ENCODE measurements at places on chromosomes 2 and 18.

- DNase-seq: no peak
Observed at GRCh38 chr2:3113122-3113521, 264.5 kb downstream of the EIPR1 start.

GRCh38 chr2:233458826-233459225, 104.5 kb downstream of the DGKD start:
- DNase-seq: no peak

- DNase-seq: no peak
Observed at GRCh38 chr18:69956057-69956456, 8.4 kb upstream of the CD226 start.

DNA sequence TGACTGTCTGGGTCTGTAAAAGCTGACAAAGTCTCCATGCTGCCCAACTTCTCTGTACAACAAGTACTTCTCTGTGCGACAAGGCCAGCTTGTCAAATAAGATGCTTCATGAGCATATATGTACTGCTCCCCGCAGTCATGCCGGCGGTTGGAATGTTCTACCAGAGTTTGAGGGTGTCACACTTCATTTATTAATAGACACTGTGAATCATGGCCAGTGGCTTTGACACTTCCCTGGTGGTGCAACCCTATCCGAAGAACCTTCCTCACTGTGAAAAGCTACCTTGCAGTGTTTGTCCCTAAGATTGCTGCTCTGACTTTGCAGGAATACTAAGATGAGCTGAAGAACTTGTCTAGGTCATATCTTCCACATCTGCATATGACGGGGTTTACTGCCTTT, 120.9 kb upstream of the NRP2 start:
- DNase-seq: no peak

GRCh38 chr18:62526098-62527025, 3.5 kb downstream of the ZCCHC2 start:
- DNase-seq: peak; percentile 95

- DNase-seq: no peak
Observed at GRCh38 chr2:45114221-45114955, 105.1 kb upstream of the SIX2 start.

DNA sequence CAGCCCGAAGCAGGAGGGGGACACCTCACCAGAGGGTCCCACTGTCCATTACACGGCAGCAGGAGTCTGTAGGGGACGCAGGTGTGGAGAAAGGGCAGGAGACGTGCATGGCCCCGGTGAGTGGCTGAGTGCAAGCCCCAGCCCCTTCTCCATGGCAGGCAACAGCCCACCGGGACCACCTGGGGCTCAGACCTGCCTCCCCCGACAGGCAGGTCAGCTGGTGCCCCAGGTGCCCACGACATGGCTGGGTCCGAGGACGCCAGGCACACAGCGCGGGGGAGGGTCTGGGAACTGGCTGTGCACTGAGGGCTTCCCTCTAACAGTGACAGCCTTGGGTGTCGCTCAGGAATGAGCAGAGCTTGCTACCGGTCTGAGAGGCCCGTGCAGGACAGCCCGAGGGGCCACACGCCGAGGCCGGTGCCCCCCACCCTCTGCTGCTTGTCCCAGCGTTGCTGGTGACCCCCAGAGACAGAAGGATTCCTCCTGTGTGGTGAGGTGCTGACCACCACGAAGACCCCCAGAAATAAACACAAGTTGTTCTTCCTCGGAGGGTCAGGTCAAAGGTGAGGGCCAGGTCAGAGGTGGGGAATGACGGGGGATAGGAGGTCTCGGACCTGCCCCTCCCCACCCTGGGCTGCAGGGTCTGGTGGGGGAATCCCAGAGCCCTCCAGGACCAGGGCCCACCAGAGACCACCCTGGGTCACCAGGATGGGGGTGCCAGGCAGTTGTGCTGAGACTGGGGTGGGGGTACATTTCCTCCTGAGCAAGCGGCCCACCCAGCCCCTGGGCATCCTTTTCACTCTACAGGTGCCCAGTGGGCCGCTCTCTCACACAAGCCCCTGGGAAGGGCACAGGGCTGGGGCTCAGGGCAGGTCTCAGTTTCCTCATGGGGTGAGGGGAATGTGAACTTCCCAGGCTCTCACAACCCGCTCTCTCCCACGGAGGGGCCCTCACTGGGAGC, 50.6 kb downstream of the SLC66A2 start:
- DNase-seq: no peak

DNA sequence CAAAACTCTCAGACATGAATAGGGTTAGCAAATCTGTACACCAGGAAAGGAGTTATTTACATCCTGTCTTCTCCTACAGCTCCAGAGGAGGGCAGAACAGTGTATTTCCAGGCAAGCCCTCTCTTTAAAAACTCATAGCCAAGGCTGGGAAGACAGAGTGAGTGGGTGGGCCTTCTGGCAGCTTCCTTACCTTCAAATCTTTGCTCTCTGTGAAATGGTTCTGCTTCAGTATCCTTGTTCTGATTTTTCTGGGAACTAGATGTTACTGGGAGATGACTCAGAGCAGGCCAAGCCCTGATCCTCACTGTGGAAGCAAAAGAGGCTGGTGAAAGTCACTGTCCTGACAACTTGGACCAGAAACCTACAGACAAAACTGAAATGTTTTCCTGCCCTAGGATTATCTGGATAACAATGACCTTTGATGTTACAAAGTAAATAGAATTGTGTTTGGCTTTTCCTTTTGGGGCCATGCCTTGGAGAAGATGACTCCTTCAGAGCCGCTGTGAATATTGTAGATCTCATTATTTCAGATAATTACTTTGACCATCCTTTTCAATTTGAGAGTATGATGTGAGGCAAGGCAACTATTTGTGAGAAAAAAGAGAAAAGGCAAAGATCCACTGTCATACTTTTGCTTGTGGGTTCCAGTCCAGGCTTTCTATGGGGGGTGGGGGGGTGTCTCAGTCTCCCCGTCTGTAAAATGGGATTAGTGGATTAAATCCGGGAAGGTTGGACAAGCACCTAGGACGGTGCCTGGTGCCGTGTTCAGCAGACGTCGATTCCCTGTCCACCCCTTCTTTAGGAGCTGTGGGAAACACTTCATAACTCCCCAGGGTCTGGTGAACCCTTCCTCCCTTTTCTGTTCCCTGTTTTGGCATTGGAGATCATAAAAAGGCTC, 644 bp upstream of the QPCT start:
- peak; percentile 70 for DNase-seq

GRCh38 chr18:57062178-57062577, 84.7 kb upstream of the BOD1L2 start:
- DNase-seq: no peak

DNA sequence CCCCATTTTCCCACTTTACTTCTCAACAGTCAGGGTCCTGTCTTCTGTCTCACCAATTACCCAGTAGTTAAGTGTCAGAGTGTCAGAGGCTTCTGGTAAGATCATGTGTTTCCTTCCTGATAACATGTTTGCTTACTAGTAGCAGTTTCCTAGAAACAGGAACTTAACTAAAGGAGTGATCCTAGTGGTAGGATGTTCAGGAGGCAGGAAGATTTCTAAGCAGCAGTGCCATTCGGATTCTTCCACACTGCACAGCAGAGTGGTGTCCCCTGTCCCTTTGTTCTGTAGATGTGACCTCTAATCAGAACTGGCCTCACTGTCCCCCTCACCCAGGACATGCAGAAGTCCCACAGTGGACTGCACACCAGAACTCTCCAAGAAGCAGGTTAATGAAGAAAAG, 221.8 kb upstream of the OSR1 start:
- DNase-seq: no peak

GRCh38 chr2:2542966-2543611, 212.0 kb upstream of the MYT1L start:
- DNase-seq: peak; percentile 46

GRCh38 chr2:79981316-79981715, 323.2 kb downstream of the LRRTM1 start:
- DNase-seq: no peak

DNA sequence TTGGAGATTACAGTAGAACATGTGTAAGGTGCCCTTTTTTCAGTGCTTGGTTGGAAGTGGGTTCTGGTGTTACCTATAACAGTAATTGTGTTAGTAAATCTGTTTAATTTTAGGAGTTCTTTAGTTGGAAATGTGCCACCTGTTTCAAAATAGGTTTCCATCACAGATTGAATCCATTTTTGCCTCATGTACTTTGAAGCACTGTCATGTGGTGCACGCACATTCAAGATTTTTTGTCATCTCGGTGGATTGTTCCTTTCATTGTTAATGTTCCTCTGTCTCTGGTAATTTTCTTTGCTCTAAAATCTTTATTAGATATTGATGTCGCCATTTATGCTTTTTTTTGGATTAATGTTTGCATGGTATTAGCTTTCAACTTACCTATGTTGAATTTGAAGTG, 1.3 kb downstream of the ATP9B start:
- no peak for DNase-seq

DNA sequence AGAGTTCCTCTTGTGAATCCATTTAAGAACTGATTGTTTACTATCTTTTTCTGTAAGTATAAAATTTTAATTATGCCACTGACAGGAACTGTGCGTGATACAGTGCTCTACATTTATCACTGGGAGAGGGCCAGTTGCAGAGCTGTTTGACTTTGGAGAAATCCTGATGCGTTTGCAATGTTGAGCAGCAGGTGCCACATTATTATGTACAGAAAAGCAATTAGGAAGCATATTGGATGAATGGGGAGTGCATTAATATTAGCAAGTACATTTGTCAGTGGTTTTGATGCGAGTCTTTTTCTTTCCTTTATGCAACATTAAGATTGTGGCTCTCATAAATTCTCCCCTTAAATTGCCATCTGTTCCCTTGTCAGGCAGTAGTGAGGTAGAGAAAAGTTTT, 302.3 kb upstream of the FANCL start:
- DNase-seq: no peak

DNA sequence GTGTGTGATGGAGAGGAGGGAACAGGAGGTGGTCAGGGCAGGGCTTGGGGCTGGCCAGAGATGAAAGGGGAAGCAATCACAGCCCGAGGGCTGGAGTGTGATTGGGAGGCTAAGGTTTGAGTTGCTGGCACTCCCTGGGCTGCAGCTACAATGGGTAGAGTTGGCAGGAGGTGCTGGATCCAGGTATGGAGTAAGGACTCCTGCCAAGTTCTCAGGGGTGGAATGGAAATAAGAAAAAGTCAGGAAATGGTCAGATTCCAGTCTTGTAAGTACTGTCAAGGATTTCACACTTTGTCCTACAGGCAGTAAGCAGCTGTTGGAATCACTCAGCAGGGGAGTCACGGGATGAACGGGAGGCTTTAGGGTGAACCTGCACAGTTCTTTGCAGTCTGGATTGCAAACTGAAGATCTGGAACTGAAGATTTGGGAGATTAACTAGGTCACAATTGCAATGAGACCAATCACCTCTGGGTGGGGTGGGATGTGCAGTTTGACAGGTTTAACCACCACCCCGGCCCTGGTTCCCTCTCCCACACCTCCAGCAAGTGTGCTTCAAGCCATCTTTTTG, 10.9 kb upstream of the INPP5D start:
- DNase-seq: no peak

DNA sequence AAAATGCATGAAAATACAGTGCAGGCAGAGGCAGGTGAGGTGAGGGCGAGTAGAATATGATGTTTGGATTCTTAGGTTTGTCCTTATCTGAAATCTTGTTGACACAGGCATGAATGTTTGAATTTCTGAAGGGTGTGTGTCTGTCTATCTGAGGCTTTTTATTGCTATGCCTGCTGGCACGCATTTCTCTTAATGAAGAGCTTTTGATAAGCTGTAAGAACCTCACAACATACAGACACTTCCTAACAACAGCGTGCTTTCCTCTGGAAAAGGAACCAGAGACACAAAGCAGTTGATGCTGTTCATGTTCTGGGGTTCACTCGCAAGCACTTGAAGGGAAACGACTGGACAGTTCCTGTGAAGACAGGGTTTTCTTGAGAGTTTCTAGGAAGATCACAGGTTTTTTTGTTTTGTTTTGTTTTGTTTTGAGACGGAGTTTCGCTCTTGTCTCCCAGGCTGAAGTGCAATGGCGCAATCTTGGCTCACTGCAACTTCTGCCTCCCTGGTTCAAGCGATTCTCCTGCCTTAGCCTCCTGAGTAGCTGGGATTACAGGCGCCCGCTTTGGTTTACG, 33.3 kb upstream of the CABLES1 start:
- DNase-seq: no peak

- no peak for DNase-seq
Observed at GRCh38 chr18:74264303-74265020, 27.3 kb downstream of the CYB5A start.

- DNase-seq: no peak
Observed at GRCh38 chr2:232459419-232460035, 3.6 kb downstream of the ALPI start.

DNA sequence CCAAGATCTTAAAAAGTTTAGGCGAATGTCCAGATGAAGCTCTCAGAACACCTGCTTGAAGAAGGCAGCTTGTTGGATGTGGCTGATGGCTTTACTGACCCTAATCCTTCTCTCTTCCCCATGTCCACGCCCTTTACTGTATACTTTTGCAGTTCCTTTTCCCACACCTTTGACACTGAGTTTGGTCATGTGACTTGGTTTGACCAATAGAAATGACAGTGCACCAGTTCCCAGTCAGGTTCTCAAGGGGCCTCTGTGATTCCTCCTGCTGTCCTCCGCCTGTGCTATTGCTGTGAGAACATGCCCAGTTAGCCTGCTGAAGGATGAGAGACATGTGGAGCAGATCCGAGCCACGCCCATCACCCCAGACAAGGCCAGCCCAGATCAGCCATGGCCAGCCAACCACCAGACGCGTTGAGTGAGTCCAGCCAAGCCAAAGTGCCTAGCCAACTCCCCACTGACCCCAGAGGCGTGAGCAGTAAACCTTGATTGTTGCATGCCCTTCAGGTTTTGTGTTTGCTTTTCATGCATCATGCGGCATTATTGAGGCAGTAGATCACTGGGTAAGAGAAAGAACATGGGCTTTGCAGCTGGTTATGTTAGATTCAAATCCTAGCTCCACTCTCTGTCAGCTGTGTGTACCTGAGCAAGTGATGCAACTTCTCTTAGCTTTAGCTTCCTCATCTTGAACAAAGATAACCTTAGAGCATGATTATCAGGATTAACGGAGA, 258.0 kb upstream of the SIX2 start:
- DNase-seq: peak; percentile 17

DNA sequence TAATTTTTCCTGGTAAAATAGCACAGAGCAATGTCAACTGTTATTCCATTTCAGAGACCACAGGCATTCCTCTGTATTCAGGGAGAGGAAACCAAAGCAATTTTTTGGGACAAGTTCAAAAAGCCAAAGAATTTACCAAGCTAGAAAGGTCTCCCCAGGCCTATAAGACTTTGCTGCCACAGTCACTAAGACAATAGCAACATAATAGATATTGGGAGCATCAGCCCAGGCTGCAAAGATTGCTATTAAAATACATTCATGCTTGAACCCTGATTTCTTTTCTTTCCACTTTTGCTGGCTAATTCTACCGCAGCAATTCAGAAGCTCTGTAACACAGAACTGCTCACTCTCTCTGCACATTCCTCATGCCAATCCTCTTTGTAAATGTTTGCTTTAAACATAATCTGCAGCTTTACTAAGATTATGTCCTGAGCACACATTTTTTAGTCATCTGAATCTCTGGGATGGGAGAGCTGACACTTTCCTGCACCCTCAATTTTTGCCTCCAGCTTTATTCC, 76.3 kb downstream of the CLHC1 start:
- DNase-seq: no peak

DNA sequence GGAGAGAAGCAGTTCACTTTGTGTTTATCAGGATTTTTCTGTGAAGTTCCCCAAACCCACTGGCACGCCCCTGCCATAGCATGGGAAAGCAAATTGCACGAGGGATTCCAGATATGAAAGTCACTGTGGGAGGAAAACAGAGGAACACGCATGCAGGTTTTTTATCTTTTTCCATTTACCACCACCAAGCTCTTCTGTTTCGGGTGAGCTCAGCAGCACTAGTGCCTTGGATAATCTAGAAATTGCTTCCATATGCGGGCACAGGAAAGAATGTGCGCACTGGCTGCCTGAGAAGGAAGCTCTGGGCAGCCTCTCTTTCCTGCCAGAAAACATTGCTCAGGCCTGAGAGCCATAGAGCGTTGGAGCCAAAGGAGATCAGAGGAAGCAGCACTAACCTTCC, 65.9 kb upstream of the WIPF1 start:
- DNase-seq: no peak

Measured in NCI-H510A treated with DMSO at 0.1 percent for 48 hours (cell line).